ENCODE measurements at places on chromosomes 6 and 20. TPM values are rescaled to one million over a fixed set of nuclear protein-coding genes. Genes with fewer than 3 reads are reported as not detected.

DNA sequence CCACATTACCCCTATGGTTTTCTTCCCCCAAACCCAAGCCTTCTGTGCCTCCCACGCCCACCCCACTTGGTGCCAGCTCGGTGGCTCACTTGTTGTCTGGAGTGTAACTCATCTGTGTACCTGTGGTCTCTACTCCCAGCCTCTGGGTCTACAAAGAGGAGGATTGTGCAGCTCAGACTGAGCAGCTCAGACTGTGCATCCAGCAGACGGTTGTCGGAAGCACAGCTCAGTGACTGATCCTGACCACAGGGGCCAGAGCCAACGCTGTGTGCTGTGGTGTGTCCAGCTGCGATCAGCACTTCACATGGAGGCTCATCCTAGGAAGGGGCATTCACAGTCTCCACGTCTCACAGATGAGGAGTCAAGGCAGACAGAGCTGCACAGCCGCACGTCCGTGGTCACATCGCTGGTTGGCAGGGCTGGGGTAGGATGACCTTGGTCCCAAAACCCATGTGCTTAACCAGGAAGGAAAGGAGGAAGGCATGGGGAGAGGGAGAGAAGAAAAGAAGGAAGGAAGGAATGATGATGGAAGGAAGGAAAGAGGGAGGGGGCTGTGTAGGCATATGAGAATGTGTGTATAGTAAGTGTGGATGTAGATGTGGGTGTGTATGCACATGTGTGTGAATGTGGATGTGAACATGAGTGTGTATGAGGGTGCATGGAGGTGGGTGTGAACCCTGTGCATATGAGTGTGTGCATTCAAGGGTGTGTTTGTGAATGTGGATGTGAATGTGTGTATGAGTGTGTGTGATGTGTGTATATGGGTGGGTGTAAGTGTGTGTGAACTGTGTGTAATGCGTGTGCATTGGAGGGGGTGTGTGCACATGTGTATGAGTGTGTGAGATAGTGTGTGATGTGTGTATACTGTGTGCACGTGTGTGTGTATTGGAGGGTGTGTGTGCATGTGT is 28.2 kb upstream of the STX16 start:
- no peaks in the 10 kb centered on the region for H3K36me3 ChIP-seq
- no peak overlapping the region for H3K27ac ChIP-seq
- no peak overlapping the region for H3K4me3 ChIP-seq

- H3K27me3 ChIP-seq = no peaks in the 10 kb centered on the region
- no peak for DNase-seq
- no peaks in the 10 kb centered on the region for H3K36me3 ChIP-seq
- no peaks in the 10 kb centered on the region for H3K4me1 ChIP-seq
These were observed 64.1 kb downstream of the C6orf118 start for GRCh38 chr6:165245287-165245686.

DNA sequence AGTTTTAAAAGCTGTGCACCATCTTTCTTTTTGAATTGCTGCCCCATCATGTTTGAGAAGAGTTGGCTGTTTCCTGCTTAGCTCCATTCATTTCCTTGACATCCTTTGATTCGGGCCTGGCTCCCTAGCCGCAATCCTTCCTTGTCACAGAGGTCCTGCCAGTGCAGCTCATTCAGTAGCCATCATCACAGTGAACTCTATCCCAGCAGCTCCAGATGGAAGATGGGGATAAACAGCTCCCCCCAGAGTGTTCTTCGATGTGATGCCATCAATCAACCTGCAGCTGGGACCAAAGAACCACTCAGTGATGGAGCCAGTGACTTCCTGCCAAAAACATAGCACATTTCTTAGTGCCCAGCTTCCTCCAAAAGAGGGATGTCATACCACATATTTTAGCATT is 158.8 kb downstream of the FRK start:
- no peaks in the 10 kb centered on the region for H3K36me3 ChIP-seq
- no peaks in the 10 kb centered on the region for H3K27me3 ChIP-seq
- no peak overlapping the region for H3K4me3 ChIP-seq
- H3K4me1 ChIP-seq = no peaks in the 10 kb centered on the region
- no peak for DNase-seq
- H3K27ac ChIP-seq = no peak overlapping the region

Gene DLK2
- polyA plus RNA-seq = 1.0 TPM

DNA sequence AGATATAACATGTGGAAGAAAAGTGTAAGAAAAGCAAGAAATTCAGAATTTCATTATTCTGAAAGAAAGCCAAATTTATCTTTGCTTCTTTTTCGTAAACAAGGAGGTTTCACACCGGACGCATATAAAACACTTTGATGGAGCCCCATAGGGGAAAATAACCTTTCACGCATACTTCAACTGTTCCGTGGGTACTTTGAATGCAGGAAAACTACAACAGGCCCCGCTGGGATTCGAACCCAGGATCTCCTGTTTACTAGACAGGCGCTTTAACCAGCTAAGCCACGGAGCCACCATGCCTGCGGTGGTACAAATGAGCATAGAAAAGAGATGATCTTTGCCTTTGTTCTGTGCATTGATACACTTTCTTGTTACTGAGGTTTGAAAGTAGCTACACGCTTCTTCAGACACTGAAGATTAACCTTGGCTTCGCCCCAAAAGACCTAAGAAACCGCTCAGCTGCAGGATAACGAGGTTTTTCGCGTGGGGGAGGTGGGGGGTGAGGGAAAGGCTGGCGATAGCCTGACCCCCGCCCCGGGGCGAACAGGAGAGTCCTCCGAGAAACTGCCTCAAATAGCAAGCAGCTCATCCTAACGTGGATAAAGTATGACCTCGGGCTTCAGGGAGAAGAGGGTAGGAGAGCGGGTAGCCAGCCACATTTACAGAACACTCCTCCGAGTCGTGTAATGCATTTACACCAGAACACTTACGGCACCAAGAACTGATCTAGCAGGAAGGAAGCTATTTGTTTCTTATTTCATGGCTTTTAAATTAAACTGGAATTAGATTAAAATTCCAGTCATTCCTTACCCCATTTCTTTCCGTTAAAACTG is 5.3 kb upstream of the HMGN4 start:
- peaks cover 23% of the 10 kb centered on the region for H3K4me1 ChIP-seq
- H3K27me3 ChIP-seq = no peaks in the 10 kb centered on the region
- peak overlapping the region; percentile 93 for H3K4me3 ChIP-seq
- no peaks in the 10 kb centered on the region for H3K36me3 ChIP-seq

GRCh38 chr20:18588574-18588933 is 700 bp downstream of the DTD1 start:
- H3K4me1 ChIP-seq = peaks cover 4% of the 10 kb centered on the region
- peak overlapping the region; percentile 68 for H3K4me3 ChIP-seq
- H3K27me3 ChIP-seq = no peaks in the 10 kb centered on the region
- H3K27ac ChIP-seq = peak overlapping the region; percentile 74
- no peak for DNase-seq

GRCh38 chr6:105608711-105609374 is 206.0 kb upstream of the PREP start:
- H3K36me3 ChIP-seq = no peaks in the 10 kb centered on the region
- no peaks in the 10 kb centered on the region for H3K4me1 ChIP-seq
- H3K4me3 ChIP-seq = no peak overlapping the region
- no peak overlapping the region for H3K27ac ChIP-seq

GRCh38 chr6:39197521-39197920 is 31.8 kb downstream of the KCNK5 start:
- no peak overlapping the region for H3K4me3 ChIP-seq
- no peak overlapping the region for H3K27ac ChIP-seq
- no peaks in the 10 kb centered on the region for H3K27me3 ChIP-seq
- no peaks in the 10 kb centered on the region for H3K36me3 ChIP-seq
- no peak for DNase-seq

GRCh38 chr6:130065609-130066156 is 47.3 kb downstream of the L3MBTL3 start:
- peaks cover 42% of the 10 kb centered on the region for H3K36me3 ChIP-seq
- H3K4me1 ChIP-seq = no peaks in the 10 kb centered on the region
- no peaks in the 10 kb centered on the region for H3K27me3 ChIP-seq
- DNase-seq = no peak
- H3K27ac ChIP-seq = no peak overlapping the region

Gene OGFRL1
- polyA plus RNA-seq = 1.1 TPM

Gene ZBP1
- polyA plus RNA-seq = 7.2 TPM

Gene BEND6
- not detected for polyA plus RNA-seq

DNA sequence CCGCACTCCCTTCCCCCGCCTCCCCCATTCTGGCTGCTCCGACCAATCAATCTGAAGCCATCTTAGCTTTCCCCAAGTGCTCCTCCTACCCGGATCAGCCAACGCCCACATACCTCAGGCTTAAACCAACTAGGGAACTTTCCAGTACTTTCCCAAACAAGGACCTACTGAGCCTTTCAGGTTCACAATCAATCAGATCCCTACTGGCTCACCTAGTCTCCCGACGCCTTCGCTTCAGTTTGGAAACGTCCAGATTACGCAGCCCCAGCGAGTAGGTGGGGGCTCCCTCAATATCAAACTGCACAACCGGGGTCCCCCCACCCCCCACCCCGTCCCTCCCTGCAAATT is 432 bp downstream of the HSPA1L start:
- peak overlapping the region; percentile 78 for H3K27ac ChIP-seq
- no peaks in the 10 kb centered on the region for H3K36me3 ChIP-seq
- DNase-seq = peak; percentile 53
- H3K4me3 ChIP-seq = peak overlapping the region; percentile 68
- H3K27me3 ChIP-seq = no peaks in the 10 kb centered on the region

- no peaks in the 10 kb centered on the region for H3K36me3 ChIP-seq
- no peaks in the 10 kb centered on the region for H3K27me3 ChIP-seq
- peaks cover 28% of the 10 kb centered on the region for H3K4me1 ChIP-seq
- no peak overlapping the region for H3K4me3 ChIP-seq
- no peak for DNase-seq
These were observed 810 bp upstream of the ABHD16B start for GRCh38 chr20:63860325-63861051.

DNA sequence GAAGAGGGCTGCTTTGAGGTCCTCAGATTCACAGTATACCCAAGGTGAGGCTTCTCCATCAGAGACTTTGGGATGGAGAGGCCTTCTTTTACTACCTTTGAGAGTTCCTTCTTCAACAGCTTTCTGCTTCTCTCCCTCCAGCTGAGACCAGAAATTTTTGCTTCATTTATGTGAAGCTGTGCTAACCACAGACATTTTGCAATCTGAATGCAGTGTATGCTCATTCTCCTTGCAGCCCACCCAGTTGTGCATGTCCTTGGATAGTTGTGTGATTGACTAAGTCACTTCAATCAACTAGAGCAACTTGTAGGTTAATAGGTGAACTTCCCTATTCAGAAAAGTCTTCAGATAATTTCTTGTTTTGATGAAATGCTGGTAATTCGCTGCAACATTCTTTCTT is 20.1 kb downstream of the DCBLD1 start:
- DNase-seq = no peak
- H3K27ac ChIP-seq = no peak overlapping the region
- H3K27me3 ChIP-seq = no peaks in the 10 kb centered on the region
- no peaks in the 10 kb centered on the region for H3K4me1 ChIP-seq
- H3K36me3 ChIP-seq = no peaks in the 10 kb centered on the region

- no peaks in the 10 kb centered on the region for H3K36me3 ChIP-seq
- no peaks in the 10 kb centered on the region for H3K4me1 ChIP-seq
- H3K27me3 ChIP-seq = no peaks in the 10 kb centered on the region
- DNase-seq = no peak
These were observed 105.2 kb downstream of the SMOC2 start for GRCh38 chr6:168546151-168546550.
